ENCODE measurements at places on chromosomes 2 and 18.

DNA sequence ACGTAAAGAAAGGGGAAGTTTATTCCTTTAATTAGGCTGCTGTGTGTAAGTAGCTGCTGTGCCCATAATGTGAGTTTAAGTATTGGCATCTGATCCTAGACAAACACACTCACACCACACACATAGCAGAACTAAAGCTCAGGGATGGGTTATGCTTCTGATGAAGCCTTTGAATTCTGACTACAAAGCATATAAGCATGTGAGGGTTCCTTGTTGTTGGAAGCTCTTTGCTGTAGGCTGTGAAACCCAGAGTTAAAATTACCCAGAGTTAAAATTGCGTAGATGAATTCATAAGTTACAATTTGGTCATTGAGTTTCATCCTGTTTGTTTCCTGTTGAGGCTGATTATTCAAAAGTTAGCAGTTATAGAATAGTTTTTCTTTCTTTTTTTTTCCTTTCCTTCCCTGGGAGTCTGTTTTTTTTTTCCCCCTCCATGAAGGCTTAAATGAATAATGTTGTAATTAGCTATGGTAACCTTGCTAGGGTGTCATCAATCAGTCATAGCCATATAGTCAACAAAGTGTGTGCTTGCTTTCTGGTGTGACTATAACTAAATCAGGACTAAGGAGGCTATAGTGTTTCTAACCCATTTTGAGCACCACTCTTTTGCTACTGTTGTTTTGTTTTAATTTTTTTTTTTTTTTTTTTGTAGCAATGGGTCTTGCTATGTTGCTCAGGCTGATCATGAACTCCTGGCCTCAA lies 426.1 kb downstream of the PARD3B start:
- no peak for DNase-seq

DNA sequence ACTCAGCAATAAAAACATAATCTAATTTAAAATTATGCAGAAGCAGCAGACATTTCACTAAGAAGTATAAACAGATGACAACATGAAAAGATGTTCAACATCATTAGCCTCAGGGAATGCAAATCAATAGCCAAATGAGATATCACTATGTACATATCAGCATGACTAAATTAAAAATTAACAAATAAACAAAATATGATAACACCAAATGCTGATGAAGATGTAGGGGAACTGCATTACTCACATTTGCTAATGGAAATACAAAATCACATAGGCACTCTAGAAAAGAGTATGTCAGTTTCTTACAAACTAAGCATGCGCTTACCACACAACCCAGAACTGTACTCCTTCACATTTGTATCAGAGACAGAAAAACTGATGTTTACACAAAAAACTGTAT lies 487.2 kb upstream of the REG3G start:
- DNase-seq: no peak

DNA sequence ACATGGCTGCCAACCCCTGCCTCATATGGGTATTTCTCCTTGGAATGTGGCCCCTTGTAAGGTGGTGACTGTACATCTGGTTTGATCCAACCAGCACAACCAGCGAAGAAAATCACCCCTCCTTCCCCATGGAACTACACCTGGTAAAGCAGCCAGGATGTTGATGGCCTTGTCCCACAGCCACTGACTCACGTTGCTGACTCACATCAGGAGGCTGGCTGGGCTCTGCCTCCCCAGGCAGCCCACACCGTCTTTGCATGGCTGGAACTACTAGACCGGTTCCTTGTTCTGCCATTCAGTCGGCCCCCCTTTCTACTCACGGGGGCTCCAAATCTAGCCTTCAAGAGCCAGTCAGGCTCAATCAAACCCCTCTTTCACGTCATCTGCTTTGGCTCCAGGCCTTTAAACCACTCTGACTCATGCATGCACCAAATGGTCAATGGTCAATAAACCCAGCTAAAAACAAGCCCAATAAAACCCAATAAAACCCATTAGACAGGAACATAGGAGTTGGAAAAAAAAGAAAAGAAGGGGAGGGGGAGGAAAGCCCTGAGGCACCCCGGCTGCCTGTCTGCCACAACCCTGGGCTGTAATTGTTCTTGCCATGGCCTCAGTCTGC lies 114.8 kb downstream of the PLB1 start:
- DNase-seq: peak; percentile 88

DNA sequence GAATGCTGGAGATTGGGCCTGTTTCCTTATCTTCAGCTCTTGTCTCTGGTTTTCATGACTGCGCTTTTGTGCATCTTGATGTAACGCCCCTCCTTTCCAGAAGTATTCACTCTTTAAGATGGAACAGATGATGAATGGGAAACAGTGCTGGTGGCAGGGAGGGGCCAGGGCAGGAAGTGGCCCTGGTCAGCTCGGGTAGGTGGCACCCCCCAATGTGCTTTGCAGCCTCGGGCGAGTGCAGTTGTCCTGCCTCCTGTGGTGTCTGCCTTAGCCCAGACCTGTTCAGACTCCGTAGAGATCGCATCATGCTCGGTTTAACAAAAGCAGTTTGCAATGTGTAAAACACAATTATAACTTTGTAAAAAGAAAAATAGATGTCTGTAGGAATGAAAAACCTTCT lies 17.0 kb upstream of the MGAT4A start:
- no peak for DNase-seq

DNA sequence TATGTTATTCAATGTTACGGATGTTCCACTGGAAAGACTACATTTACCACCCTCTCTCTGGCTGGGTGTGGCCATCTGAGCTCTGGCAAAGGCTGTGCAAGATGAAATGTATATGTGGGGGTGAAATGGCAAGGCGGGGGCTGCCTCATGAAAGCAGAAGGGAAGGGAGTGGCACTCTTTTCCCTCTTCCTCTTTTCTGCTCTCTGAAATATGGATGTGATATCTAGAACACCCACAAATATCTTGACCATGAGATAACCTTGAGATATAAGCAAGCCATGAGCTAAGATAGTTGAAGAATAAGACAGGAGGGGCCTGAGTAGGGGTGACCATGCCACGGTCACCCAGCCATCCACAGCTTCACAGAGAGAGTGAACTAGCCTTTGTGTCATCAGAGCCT lies 367.8 kb upstream of the ID2 start:
- DNase-seq: no peak

- DNase-seq: no peak
These were observed 50.2 kb upstream of the FHL2 start for GRCh38 chr2:105449076-105449475.

GRCh38 chr2:239264838-239265651 lies 135.8 kb downstream of the HDAC4 start:
- DNase-seq: peak; percentile 88

GRCh38 chr2:105397025-105397722 lies 1.7 kb downstream of the FHL2 start:
- DNase-seq: no peak

- DNase-seq: no peak
These were observed 39.4 kb downstream of the NBAS start for GRCh38 chr2:15521641-15522181.

DNA sequence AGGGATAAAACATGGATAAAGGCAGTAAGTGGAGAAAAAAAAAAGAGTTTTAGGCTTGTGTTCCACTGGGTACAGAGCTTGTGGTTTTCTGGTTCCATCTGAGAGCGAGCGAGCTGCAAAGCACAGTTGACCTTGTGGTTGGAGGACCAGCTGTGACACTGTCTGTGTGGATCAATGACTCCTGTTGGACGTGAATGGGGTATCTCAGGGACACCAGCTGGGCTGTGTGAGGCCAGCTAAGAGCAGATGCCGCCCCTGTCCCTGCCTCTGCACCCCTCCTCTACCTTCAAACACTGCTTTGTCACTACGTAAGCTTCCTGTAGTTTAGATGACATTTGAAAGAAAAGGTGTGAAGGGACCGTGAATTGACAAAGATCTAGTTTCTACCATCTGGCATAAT lies 67.8 kb downstream of the QPCT start:
- DNase-seq: no peak

DNA sequence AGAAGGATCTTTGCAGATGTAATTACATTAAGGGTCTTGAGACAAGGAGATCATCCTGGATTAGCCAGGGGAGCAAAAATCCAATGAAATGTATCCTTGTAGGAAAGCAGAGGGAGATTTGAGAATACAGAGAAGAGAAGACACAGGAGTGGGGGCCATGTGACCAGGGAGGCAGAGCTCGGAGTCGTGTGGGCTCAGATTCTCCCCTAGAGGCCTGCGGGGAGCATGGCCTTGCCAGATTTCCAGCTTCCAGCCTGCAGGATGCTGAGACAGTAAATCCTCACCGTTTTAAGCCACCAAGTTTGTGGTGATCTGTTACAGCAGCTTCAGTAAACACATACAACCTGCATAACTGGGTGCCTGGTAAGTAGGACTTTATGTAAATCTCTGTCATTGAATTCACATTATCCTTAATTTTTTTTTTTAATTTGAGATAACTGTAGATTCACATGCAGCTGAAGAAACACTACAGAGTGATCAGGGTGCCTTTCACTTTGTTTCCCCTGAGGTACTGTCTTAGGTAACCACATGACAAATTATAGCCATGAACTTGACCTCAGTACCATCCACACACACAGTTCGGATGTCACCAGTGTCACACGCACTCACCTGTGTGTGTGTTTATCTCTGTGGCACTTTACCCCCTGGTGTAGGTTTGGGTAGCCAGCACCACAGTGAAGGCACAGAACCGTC lies 138.4 kb upstream of the HDAC4 start:
- DNase-seq: no peak

- no peak for DNase-seq
These were observed 478.9 kb upstream of the HS6ST1 start for GRCh38 chr2:128797533-128797932.

DNA sequence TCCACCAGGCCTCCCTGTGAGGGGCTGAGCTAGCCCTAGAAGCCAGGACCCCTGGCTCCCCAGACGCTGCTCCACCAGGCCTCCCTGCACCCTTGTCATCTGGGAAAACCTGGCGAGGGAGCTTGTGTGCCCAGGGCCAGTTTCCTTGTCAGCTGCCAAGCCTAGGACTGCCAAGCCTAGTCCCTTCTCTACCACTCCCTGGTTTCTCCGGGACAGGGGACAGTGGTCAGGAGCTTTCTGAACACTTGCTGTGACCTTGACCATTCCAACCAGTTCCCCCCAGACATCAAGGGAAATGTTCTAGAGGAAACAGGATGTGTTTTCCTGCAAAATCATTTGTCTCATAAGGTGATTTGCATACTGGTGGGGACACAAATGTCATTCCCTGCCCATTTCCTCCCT lies 41.3 kb upstream of the MRPL33 start:
- DNase-seq: no peak

- no peak for DNase-seq
These were observed 8.3 kb downstream of the RNF149 start for GRCh38 chr2:101300164-101300563.
